ENCODE measurements at places on chromosomes 4 and X. TPM values are rescaled to one million over a fixed set of nuclear protein-coding genes. Genes with fewer than 3 reads are reported as not detected.

DNA sequence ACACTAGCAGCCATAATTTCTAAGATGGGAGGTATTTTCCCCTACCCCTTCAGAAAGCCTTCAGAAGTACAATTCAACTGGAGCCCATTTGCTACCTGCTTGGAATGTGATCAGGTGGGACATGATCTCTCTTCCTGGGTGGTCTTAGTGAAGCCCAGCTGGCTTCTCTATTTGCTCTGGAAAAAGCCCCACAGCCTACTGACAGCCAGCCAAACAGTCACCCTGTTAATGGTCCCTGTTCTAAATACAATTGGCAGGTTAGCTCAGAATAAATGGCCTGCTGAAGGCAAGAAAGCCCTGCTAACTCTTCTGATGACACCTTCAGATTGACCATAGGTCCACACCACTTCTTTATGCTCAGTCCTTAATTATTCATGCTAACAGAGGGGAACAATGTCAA is 39.9 kb downstream of the HS6ST2 start:
- no peak for DNase-seq

DNA sequence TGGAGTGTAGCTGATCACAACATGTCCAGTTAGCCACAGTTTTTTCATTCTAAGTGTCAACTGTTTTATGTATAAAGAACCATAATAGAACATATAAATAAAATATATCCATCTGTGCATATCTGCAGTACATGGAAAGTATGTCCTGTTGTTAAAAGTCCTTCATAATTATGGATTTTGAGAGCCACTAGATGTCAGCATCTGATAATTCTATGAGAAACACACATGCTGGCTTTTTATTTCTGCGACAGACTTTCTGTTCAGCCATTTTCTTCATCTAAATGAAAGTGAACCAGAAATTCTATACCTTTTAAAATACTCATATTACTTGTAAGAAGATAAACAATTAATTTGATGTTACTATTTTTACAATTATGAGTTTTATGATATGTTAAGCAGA is 251.5 kb downstream of the GPM6A start:
- no peak for DNase-seq

GRCh38 chr4:143399113-143399949 is 62.7 kb downstream of the GAB1 start:
- DNase-seq = no peak

- peak; percentile 58 for DNase-seq
Measured at GRCh38 chrX:47573341-47574075, 8.7 kb upstream of the TIMP1 start.

GRCh38 chr4:113603911-113604310 is 157.6 kb downstream of the CAMK2D start:
- DNase-seq = no peak

The TMEM35A gene
- 5.5 TPM for polyA plus RNA-seq

DNA sequence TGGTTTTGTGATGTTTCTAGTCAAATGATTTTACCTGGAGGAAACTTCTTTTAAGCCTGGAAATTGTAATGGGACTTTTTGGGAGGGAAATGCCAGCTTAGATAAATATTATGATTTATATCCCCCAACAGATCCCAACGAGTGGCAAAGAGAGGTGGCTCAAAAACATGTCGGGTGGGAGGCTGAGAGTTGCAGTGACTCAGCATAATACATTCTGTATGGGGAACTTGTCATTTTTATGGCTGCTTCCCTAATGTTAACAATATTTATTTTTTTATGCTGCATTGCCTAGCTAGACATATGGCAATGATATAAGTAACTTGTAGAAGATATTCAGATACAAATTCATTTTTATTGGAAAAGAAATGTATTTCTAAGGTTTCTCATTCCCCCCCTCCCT is 219.0 kb downstream of the ARHGAP10 start:
- DNase-seq = no peak

DNA sequence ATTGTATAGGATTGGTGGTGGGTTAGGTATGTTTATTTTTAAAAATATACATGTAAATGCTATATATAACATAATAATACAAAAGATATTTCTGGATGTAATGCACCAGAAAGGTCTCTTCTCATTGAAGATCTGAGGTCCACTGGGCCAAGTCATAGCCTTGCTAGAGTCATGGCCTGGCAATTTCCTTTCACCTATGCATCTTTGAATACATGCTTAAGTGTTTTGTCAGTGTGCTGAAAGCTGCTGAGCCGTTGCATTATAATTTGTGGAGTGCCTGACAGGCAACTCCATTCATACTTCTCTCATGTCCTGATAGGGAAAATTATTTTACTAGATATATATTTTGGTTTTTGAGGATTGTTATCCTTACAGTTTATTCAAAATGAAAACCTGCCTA is 410.2 kb upstream of the CT83 start:
- DNase-seq = no peak

GRCh38 chr4:187085339-187085738 is 361.7 kb upstream of the FAT1 start:
- no peak for DNase-seq

- DNase-seq = no peak
Measured at GRCh38 chr4:27098034-27098433, 237.4 kb downstream of the STIM2 start.

The MMRN1 gene
- polyA plus RNA-seq = 17.4 TPM

DNA sequence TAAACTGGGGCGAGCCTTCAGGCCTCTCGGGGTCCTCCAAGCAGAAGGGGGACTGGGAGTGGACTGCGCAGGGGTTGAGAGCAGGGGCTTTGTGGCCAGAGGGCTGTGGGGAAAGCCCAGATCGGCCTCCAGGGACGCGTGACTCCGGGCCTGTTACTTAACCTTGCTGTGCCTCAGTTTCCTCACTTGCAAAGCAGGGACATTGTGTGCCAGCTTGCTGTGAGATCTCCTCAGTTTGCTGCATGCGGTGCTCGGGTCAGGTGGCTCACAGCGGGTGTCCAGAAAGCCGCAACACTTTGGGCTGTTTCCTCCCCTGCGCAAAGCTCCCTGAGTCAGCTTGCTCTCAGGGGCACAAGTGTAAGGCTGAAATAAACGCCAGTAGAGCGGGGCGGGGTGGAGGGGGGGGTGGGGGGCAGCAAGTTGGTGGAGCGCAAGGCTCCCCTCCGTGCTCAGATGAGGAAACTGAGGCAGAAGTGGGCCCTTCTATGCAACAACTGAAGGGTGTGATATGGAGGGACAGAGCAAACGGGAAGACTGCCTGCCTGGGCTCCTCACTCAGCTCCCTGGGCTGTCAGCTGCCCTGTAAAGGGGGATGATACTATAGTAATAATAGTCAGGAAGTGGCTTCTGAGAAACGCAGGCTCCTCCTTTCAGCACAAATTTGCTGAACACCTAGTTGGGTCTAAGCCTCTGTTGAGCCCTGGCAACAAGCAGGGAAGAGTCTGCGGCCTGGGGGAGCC is 101.0 kb downstream of the HMX1 start:
- no peak for DNase-seq

DNA sequence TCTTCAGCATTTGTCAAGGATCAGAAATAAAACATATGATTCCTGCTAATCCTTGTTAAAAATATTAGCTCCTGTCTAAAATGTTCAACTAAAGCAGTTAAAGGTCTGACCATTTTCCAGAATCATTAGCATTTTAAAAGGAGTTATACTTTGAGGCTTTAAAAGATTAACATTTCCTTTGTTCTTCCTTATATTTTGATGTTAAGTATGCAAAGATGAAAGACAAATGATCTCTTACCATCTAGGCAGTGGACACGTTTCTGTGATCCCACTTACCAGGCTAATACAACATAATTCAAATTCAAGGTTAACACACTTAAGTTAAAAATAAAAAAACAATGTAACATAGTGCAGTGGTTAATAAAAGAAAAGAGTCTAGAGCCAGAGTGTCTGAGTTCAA is 61.8 kb upstream of the COX18 start:
- DNase-seq = no peak

The PPP4R3C gene
- 1.2 TPM for polyA plus RNA-seq

The CXorf38 gene
- 4.9 TPM for polyA plus RNA-seq

The SLC10A3 gene
- 22.4 TPM for polyA plus RNA-seq

The GYG2 gene
- 2.6 TPM for polyA plus RNA-seq

DNA sequence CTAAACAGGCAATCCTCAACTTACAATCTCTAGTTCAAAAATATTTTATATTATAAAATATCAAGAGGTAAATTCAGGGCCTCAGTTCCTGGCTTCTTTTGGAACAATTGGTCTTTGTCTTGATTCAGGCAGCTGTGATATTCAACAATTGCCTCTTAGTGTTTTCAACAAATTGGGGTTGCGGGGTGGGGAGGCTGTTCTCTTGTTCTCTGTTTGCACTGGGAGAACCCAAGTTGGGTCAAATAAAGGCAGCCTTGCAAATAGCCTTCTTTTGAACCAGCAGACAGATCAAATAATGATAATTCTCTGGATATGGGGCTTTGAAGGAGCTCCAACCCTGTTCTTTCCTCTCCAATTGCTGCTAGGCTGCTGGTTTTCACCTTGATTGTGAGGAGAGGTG is 142.5 kb downstream of the COL4A5 start:
- DNase-seq = no peak

The CPLX1 gene
- 4.4 TPM for polyA plus RNA-seq

- DNase-seq = no peak
Measured at GRCh38 chrX:10110316-10110935, 46.3 kb upstream of the CLCN4 start.

The UGT2B15 gene
- polyA plus RNA-seq = 1.3 TPM

DNA sequence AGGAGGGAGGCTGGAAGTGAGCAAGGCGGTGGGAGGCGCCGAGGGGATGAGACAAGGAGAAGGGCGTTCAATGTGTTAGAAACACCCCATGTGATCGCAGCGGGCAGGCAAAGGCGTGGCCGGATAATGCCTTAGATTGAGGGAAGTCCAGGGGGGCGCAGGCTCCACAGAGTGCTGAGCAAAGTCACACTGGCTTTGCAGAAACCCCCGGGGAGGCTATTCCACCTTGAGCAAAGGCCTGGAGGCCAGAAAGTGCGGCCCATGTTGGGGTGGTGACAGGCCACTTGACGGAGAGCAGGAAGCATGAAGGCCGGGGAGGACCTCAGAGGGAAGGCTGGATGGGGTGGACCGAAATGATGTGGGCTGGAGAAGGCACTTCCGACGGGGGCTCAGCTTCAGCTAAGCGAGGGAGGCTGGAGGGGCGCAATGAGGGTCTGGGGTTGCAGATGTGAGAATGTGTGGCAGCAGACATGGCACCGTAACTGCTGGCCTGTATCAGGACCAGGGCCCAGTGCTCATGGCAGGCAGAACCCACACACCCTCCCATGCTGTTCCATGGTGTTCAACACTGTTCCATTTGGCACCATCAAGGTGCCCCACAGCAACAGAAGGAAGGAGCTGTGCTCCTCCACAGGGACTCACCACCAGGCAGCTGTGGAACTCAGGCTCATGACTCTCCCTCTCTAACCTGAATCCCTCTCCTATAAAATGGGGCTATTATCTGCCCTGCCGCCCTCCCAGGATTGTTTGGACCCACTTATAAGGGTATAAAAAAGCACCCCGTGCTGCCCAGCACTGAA is 50.3 kb downstream of the HMX1 start:
- DNase-seq = peak; percentile 7

- no peak for DNase-seq
Measured at GRCh38 chrX:126658447-126658846, 105.8 kb upstream of the DCAF12L1 start.

The MAGEA4 gene
- polyA plus RNA-seq = 52.3 TPM

The ADGRG2 gene
- 17.2 TPM for polyA plus RNA-seq

DNA sequence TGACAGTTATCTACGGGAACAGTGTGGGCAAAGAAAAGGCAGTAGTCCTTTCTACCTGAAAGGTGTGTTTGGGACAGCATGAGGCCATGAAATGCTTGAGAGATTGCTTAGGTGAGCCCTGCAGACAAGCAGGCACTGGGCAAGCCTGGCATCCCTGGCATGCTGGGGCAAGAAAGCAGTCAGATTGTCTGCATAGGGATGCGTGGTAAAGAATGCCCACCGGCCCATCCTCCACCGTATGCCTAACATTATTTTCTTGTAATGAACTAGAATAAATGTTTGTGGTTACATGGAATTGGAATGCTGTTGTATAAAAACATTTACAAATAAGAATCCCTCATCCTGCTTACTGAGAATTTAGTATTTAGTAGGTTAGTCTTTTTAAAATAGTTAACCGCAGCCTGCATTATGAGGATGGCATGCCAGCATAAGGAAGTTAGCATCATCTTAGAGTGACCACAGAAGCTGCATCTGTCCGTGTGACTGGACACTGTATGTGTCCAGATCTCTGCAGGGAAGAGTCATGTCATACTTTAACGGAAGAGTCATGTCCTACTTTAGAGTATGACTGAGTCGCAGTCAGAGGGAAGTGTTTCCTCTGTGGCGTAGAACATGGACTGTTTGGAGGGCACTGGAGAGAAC is 18.9 kb downstream of the ZBTB49 start:
- no peak for DNase-seq
